ENCODE measurements at places on chromosomes 4 and X. TPM values are rescaled to one million over a fixed set of nuclear protein-coding genes. Genes with fewer than 3 reads are reported as not detected.

The RAB39B gene
- total RNA-seq = 0.13 TPM

The NUDT11 gene
- total RNA-seq = 7.3 TPM

The CXorf49B gene
- total RNA-seq = not detected

The SLITRK4 gene
- total RNA-seq = 7.5 TPM

The PFKFB1 gene
- 0.19 TPM for total RNA-seq

The HERC5 gene
- total RNA-seq = 1.6 TPM

The RAB33A gene
- total RNA-seq = 0.53 TPM

The C4orf33 gene
- total RNA-seq = 13.4 TPM

The MAOA gene
- 21.4 TPM for total RNA-seq

The DKK2 gene
- 0.66 TPM for total RNA-seq

The GAB1 gene
- total RNA-seq = 7.1 TPM

The REPS2 gene
- total RNA-seq = 0.37 TPM
